ENCODE measurements at places on chromosomes 16 and 17.

DNA sequence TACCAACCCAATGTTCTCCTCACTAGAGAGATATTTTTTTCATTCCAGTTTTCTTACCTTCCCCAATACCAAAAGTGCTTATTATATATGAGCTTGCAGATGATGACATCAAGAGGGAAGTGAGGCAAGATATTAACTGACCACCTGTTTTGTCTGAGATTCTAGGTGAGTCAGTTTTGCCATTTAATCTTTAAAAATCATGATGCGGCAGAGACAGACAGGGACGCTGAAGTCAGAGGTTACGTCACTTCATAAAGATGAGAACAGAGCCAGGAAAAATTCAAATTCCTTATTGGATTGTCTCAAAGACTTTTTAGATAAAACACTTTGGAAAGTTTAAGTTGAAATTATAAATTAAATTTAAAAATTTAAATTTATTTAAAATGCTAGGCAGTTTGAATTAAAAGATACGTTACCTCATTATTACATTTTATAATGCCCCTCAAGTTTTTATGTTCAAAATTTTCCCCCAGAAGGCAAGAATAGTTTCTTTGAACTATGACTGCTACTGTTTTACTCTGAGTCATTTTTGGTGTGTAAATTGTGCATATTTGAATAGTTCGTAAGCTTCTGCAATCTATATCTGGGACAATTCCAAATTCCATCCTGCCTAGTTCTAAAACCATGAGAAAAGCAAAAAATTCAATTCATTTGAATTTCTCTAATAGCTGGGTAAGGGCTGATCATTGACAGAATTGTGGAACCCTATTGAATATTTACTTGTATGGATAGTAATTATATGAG is 839.6 kb upstream of the GOT2 start:
- DNase-seq = peak; percentile 89

- no peak for DNase-seq
Measured at GRCh38 chr17:7894866-7895265, 6.3 kb downstream of the CHD3 start.

DNA sequence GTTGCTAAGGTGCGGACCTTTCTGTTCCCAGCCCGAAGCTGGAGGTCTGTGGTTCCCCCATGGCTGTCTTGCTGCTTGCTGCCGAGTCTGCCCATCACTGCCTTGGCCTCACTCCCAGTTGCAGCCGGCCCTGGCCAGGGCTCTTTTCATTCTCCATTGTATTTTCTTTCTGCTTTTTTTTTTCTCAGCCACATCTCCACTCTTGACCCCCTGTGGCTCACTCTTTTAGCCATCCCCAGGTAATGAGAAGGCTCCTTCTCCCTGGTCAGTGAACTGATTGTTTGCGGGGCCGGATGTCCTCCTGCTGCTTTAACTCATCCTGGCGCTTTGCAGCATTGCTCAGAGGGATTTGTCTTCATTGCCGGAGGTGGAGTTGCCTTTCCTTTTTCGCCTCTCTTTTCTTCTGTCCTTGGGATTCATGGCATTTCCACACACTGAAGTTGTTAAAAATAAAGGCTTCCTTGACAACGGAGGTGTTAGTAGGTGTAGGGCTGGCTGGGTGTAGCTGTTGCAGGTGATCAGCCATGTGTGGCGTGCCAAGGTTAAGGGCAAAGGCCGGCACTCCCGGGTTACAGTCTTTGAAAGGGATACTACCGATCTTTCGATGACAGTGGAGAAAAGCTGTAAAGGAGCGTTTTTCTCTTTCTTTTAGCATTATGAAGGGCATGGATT is 34.1 kb downstream of the MAP2K6 start:
- no peak for DNase-seq

DNA sequence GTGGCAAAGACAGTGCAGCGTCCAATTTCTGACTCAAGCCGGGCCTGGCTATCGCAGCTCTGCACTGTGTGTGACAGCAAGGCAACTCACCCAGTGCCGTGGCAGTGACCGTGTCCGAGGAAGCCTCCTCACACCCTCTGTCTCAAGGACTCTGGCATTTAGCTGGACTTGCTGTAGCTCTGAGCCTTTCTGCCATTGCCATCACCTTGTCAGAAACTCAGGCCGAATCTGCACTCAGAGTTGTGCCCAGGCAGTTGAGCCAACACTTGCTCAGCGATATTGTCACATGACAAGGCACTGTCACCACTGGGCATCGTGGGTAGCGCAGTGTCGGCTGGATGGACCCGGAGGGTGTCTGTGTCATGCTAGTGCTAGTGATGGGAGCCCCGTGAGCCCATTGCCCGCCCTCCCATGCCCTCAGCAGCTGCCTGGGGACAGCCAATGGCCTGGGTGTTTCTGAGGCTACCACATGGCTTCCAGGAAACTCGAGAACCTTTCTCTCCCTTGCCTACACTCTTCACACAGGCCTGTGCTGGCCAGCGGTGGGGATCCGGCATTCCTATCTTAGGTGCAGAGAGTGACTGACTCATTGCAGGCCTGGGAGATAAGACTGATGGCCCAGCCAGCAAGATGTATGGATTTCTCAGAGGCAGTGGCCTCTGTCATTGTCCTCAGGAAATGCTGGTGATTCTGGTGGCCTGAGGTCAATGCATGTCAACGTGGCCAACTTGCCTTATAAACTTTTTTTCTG is 22.1 kb upstream of the STH start:
- no peak for DNase-seq

DNA sequence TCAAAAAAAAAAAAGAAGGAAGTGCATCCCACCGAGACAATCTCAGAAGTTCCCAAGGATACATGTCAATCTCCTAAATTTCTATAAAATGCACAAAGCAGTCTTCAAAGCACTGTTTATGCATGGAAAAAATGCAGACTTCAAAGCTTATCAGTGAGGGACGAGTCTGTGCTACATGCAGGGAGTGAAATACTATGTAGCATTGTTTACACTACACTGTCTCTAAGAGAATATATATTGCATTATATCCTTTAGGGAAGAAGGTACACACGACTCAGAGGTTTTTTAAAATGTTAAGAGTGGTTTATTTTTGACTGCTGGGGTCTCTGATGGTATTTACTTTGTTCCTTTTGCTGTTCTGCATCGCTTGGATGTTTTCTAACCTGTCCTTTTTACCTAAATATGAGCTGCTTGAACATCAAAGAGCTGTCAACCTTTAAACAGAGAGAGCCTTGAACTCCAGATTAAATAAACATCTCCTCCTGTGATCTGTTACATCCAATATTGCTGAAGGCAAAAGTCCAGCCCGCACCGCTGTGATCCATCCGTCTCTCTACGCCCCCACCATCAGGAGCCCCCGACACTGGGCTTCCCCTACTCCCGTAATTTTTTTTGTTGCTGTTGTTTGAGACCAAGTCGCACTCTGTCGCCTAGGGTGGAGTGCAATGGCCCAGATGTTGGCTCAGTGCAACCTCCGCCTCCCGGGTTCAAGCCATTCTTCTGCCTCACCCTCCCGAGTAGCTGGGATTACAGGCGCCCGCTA is 1.4 kb downstream of the FBXO31 start:
- DNase-seq = no peak

DNA sequence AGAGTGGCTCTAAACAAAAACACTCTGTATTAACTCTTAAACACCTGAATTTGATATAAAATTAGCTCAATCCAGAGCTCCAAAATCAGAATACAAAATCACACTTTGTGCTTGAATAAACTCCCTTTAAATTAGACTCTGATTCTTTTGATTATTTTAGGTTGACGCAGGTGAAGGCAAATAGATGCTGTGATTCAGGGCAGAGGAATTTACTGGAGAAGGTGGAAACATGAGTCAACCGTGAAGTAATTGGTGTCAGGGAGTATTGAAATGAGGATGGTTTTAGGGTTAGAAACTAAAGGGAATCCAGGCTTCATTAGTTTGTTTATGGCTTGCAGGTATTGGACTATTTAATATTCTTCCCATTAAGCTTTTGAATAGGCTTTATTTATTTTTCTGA is 37.1 kb upstream of the TEKT1 start:
- DNase-seq = no peak

- DNase-seq = no peak
Measured at GRCh38 chr16:6446370-6446769, 886.3 kb upstream of the RBFOX1 start.

DNA sequence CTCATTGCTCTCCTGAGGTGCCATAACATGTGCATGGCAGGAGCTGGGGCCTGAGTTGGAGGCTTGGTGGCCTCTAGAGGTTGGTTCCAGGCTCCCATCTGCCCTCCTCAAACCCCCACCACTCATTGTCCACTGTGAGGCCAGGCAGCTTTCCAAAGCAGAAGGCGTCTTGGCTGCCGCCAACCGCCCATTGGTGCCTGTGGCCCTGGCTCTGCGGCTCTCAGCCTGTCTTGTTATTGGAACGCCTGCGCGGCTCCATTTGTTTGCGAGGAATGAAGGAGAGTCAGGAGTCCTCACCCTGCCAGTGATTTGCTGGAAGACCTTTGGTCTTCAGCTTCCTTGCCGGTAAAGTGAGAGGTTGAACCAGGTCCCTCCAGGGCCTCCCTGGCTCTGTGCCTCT is 43.6 kb downstream of the OR1D5 start:
- DNase-seq = no peak

DNA sequence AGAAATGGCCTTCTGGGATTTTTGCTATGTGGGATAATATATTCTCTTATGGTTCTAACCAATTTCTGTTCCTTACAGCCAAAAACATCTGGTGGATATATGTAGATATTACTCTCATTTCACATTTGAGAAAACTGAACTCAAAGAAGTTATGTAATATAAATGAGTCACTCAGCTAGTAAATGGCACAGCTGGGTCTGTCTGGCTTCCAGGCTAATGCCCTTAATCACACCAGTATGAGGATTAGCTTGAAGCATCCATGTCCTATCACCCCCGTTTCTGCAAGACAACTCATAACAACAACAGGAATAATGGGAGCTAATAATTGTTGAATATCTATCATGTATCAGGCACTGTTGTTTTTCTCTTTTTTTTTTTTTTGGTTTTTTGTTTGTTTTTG is 34.4 kb upstream of the USP7 start:
- peak; percentile 17 for DNase-seq

- no peak for DNase-seq
Measured at GRCh38 chr16:69494991-69495392, 70.6 kb downstream of the CYB5B start.

- DNase-seq = peak; percentile 88
Measured at GRCh38 chr16:66511602-66512271, 38.2 kb downstream of the TK2 start.

DNA sequence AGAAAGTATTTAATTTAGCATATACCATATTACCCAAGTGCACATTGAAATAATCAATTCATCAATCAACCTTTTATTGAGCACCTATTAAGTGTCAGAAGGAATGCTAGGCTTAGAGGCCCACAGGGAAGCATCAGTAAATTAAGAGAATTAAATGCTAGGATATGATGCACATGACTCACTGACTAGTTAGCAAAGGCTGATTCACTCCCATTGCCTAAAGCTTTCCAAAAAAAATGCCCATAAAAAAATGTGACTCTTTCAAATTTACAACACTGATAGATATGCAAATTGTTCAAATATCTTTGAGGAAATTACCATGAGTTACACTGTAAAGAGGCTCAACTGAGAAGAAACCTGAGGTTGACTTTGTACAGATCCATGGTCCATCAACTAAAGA is 883.3 kb downstream of the CDH11 start:
- peak; percentile 45 for DNase-seq

DNA sequence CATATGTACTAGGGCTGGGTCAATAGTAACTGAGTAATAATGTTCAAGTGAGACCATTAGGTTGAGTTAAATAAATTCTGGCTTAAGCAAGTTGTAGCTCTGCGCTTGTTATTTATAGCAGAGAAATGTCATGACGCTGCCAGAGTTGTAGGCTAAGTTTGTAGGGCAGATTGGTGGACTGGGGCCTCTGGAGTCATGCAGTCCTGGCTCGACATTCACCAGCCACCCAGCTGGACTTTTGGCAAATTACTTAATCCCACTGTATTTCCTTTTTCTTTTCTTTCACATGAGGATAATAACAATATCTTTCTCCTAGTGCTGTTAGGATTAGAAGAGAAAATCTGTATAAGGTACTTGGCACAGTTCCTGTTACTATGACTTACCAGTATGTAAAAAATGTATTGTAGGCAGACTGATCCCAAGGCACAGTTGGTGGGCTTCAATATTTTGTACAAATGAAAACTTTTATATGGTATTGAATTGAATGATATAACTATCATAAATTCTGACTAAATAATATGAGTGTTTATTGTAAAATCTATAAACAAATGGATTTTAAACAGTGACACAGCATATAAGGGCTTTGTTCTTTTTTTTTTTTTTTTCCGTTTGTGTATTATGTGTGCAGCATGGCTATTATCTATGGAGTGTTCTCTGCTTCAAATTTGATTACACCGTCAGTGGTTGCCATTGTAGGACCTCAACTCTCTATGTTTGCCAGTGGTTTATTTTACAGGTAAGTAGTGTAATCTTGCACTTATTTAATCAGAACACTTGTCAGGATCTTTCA is 2.6 kb downstream of the MFSD11 start:
- DNase-seq = no peak

GRCh38 chr16:72367851-72368250 is 195.9 kb upstream of the PMFBP1 start:
- no peak for DNase-seq

DNA sequence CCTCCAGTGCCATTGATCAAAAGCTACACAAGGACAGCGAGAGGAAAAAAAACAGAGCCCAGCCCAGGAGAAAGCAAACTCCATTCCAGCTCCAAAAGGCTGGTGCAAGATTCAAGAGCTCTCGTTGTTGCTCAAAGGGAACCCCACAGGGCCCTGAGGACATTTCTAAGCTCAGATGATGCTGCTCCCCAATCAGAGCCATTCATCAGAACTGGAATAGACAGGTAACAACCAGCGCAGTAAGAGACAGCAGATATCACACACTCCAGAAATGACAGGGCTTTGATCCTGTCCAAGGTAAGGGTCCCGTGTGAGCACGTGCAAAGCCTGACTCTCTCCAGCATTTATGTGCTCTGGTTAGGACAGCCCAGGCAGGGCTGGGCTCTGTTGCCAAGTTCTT is 20.1 kb downstream of the PMP22 start:
- no peak for DNase-seq

DNA sequence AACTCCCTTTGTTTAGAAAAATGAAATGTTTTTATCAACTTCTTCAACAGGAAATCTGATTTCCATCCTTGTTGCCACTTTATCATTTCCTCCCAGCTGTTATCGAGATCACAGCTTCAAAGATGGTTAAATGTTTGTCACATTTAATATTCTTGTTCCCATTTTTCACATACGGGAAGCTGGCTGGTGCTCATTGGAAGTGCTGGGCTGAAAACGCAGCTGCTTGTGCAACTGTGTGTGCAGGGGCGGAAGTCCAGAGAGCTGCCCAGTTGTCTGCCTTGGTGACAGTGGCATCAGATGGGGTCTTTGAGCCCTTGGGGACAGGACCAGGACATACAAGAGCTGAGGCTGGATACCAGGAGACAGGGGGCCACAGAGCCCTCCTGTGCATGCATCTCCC is 549.2 kb upstream of the CDH11 start:
- DNase-seq = no peak

DNA sequence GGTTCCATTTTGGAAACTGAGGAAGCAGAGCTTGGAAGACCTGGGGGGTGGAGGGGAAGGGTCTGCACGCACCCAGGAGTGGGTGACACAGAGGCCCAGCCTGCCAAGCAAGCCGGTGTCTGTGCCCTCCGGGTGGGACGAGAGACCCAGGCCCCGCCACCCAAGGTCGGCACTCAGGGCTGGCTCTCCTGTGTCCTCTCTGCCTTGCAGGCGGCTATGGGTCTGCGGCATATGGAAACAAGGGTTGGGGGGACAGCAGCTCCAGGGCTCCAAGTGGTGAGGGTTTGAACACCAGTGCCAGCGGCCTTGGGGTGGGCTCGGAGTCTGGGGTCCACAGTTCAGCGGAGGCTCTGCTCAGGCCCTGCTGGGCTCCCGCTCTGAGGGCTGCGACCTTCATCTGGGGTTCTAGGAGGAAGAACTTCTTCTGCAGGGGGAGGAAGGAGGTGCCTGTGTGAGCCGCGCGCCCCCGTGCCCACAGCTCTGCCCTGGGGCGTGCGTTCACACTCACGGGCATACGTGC is 4.6 kb upstream of the CD7 start:
- no peak for DNase-seq

All from fibroblast of skin of back (primary cell).